Testis (tissue), 5 donors: ENCODE measurements at places on chromosomes 1 and 21. TPM values are rescaled to one million over a fixed set of nuclear protein-coding genes. Genes with fewer than 3 reads are reported as not detected.

GRCh38 chr1:9069326-9070100 is at the start of gene SLC2A5:
Gene SLC2A5 (minus strand): TSS chr1:9069635. CDS start chr1:9069536, 99 bp downstream.
- H3K27ac ChIP-seq, result peak within 1 kb of the TSS; percentile 0
- DNase-seq, result no peak
- no peaks in the 10 kb centered on the region for H3K27me3 ChIP-seq

- no peaks in the 10 kb centered on the region for H3K27me3 ChIP-seq
- no peaks in the 10 kb centered on the region for H3K36me3 ChIP-seq
- no peak overlapping the region for H3K4me3 ChIP-seq
- peaks cover 57% of the 10 kb centered on the region for H3K4me1 ChIP-seq
- DNase-seq, result peak; percentile 24
These were observed 2.3 kb downstream of the EPS8L3 start for GRCh38 chr1:109761227-109762038.

DNA sequence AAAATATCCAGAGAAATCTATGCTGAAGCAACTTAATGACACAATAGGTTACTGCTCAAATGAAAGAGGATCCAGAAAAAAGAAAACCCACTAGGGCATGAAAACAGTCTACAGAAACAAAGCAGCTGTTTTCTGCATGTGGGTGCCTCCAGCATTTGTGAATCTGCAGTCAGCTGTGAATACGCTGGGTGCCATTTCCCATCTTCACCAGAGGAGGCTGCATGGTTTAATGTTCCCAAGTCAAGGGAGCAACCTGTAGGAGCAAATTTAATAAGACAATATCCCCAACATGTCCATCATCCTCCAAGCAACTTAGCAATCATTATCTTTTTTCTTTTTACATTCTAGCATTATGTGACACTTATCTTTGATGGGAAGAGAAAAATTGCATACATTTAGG is 396.6 kb downstream of the BRINP2 start:
- no peaks in the 10 kb centered on the region for H3K27me3 ChIP-seq
- H3K36me3 ChIP-seq, result no peaks in the 10 kb centered on the region
- H3K4me1 ChIP-seq, result no peaks in the 10 kb centered on the region
- no peak for DNase-seq

DNA sequence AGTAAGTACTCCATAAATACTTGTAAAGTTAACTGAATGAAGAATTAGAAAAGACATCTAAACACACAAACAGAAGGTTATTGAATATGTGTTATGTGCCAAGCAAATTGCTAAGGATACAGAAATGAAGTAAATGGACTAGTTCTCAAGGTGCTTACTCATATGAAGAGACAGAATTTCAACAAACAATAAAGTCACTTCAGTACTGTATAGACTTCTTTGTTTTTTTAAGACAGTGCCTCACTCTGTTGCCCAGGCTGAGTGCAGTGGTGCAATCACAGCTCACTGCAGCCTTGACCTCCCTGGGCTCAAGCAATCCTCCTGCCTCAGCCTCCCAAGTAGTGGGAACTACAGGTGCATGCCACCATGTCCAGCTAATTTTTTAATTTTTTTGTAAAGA is 57.3 kb downstream of the SERBP1 start:
- H3K36me3 ChIP-seq, result no peaks in the 10 kb centered on the region
- H3K4me3 ChIP-seq, result no peak overlapping the region
- H3K27me3 ChIP-seq, result no peaks in the 10 kb centered on the region

GRCh38 chr1:151989211-151989862 is 4.3 kb downstream of the S100A10 start:
- no peak for DNase-seq
- peaks cover 47% of the 10 kb centered on the region for H3K4me1 ChIP-seq
- H3K27me3 ChIP-seq, result no peaks in the 10 kb centered on the region
- H3K27ac ChIP-seq, result no peak overlapping the region

DNA sequence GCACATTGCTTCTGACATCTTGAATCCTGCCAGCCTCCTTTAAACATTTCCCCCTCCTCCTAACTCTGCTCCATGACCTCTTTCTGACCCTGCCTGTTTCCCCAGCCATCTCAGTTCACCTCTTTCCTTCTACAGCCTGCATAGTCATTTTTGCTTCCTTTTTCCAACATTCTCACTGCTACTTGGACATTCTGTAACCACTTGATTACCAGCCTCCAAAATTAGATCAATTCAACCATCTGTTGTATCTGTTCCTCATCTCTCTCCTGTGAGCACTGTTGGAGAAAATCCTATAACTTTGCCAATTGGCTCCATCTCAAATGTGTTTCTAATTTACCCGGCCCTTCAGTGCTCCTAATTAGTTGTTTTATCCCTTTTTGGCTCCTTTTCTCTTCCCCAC is 27.5 kb upstream of the GPR88 start:
- DNase-seq, result no peak
- no peaks in the 10 kb centered on the region for H3K27me3 ChIP-seq
- H3K4me1 ChIP-seq, result peaks cover 11% of the 10 kb centered on the region
- no peaks in the 10 kb centered on the region for H3K36me3 ChIP-seq

DNA sequence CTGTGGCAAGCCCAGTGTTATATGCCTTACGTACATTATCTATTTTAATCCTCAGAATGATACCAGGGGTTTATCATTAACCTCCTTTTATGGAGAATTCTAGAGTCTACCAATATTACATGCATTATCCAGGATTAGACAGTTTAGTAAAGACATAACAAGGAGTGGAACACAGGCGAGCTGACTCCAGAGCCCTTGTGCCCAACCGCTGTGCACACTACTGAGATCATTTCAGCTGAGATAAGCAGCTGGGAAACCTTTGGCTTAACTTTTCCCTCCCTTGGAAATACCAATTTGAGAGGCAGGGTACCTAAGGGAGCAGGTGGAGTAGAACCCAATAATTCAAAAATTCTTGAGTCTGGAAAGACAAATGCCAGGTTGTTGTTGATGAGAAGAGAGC is 59.8 kb upstream of the ATP1B1 start:
- H3K4me3 ChIP-seq, result no peak overlapping the region
- H3K4me1 ChIP-seq, result peaks cover 12% of the 10 kb centered on the region
- H3K27ac ChIP-seq, result no peak overlapping the region
- H3K27me3 ChIP-seq, result no peaks in the 10 kb centered on the region
- no peaks in the 10 kb centered on the region for H3K36me3 ChIP-seq

DNA sequence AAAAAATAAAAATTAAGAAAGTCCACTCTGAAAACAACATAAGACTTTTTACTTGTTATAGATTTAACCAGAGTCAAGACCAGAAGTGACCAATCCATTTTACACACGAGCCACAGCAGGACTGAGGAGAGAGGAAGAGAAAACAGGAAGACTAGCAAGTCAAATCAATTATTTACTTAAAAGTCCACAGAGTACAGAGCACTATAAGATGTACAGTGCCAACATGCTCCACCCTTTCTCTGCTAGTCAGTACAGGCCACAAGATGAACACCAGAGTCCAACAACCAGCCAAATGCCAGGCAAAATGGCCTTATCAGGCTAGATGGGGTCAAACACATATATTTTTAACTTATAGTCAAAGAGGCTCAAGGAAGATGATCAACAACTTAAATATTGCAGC is 19.5 kb downstream of the LUZP1 start:
- no peak overlapping the region for H3K27ac ChIP-seq
- H3K27me3 ChIP-seq, result no peaks in the 10 kb centered on the region
- peaks cover 9% of the 10 kb centered on the region for H3K4me1 ChIP-seq
- H3K36me3 ChIP-seq, result no peaks in the 10 kb centered on the region
- H3K4me3 ChIP-seq, result no peak overlapping the region

GRCh38 chr21:42010507-42011495 is 641 bp upstream of the ZBTB21 start:
- H3K27me3 ChIP-seq, result no peaks in the 10 kb centered on the region
- H3K36me3 ChIP-seq, result no peaks in the 10 kb centered on the region
- peak overlapping the region; percentile 97 for H3K4me3 ChIP-seq
- H3K4me1 ChIP-seq, result peaks cover 10% of the 10 kb centered on the region

GRCh38 chr1:24643363-24644099 is 429 bp downstream of the SRRM1 start:
- peaks cover 20% of the 10 kb centered on the region for H3K4me1 ChIP-seq
- peak overlapping the region; percentile 99 for H3K4me3 ChIP-seq
- H3K27me3 ChIP-seq, result no peaks in the 10 kb centered on the region

GRCh38 chr1:223765036-223765718 is 52.8 kb downstream of the CAPN2 start:
- peaks cover 10% of the 10 kb centered on the region for H3K4me1 ChIP-seq
- H3K36me3 ChIP-seq, result no peaks in the 10 kb centered on the region
- no peaks in the 10 kb centered on the region for H3K27me3 ChIP-seq
- DNase-seq, result peak; percentile 90

GRCh38 chr21:36064085-36064460 is 3.7 kb upstream of the SETD4 start:
- H3K27ac ChIP-seq, result no peak overlapping the region
- H3K36me3 ChIP-seq, result no peaks in the 10 kb centered on the region
- H3K4me3 ChIP-seq, result no peak overlapping the region
- peaks cover 10% of the 10 kb centered on the region for H3K4me1 ChIP-seq

DNA sequence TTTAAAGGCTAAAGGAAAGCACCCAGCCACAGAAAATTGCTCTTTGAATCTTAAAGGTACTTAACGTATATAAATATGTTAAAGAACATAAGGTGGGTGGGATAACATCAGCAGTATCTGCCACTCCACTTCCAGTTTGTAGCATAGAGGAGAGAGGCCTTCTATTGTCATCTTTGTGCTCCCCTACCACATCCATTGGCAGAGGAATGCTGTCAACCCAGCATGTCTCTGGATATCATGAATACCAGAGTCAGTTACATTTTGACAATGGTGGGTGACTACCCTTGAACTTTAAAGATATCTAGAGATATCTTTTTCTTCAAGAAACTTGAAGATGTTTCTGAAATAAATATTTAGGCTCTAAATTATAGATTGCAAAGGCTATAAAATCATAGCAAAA is 283.2 kb upstream of the LRRC7 start:
- H3K36me3 ChIP-seq, result no peaks in the 10 kb centered on the region
- H3K4me1 ChIP-seq, result no peaks in the 10 kb centered on the region
- H3K27me3 ChIP-seq, result no peaks in the 10 kb centered on the region
- H3K4me3 ChIP-seq, result no peak overlapping the region
- no peak for DNase-seq
- no peak overlapping the region for H3K27ac ChIP-seq

DNA sequence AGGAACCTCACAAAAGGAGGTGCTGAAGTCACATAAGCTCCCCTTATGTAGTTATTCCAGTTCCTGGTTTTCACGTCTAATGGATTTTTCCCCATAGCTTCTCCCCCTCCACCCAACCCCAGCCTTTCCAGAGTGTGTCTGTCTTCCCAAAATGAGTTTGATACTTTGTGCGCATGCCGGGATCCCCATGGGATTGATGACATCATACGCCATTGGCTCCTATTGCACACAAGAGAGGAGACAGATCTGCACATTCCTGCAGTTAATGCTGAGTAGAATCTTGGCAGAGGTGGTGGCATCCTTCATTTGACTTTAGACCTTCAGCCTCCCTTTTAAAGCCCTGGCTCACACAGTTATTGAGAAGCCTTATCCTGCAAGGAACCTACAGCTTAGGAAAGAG is 71.4 kb downstream of the DDR2 start:
- H3K27me3 ChIP-seq, result no peaks in the 10 kb centered on the region
- no peak for DNase-seq
- H3K4me1 ChIP-seq, result peaks cover 8% of the 10 kb centered on the region
- no peak overlapping the region for H3K27ac ChIP-seq

GRCh38 chr1:35756064-35756463 is 13.7 kb downstream of the CLSPN start:
- H3K4me1 ChIP-seq, result no peaks in the 10 kb centered on the region
- no peaks in the 10 kb centered on the region for H3K27me3 ChIP-seq
- no peak overlapping the region for H3K4me3 ChIP-seq
- H3K27ac ChIP-seq, result no peak overlapping the region

- H3K4me1 ChIP-seq, result peaks cover 24% of the 10 kb centered on the region
- H3K36me3 ChIP-seq, result no peaks in the 10 kb centered on the region
- H3K4me3 ChIP-seq, result no peak overlapping the region
- H3K27me3 ChIP-seq, result no peaks in the 10 kb centered on the region
- DNase-seq, result no peak
- no peak overlapping the region for H3K27ac ChIP-seq
These were observed 78.5 kb downstream of the SIPA1L2 start for GRCh38 chr1:232551386-232551785.

DNA sequence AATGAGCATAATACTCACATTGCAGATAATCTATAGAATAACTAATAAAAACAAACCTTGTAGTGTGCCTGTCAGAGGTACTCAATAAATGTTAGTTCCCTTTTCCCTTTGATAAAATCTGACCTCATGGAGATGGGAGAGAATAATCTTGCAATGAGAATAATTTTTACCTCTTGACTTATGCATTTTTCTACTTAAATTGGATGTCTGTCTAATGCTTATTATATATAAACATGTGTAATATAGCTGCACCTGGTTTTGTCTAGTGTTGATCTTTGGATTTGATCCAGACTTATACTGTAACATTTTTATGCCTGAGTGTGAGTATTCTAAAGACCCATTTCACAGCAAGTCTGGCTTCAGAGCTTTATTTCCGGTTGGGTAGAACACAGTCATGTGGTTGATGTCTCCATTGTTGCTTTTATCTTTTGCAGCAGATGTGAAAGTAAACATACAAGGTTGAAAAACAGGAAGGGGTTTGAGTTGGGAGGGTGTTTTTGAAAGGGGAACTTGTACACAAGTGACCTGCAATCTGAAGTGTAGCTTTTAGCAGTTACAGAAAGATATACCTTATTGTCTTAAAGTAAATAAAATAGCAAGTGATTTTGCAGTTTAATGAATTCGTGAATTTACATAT is 12.4 kb downstream of the EPB41 start:
- H3K27me3 ChIP-seq, result no peaks in the 10 kb centered on the region
- H3K27ac ChIP-seq, result no peak overlapping the region
- no peak for DNase-seq
- H3K4me3 ChIP-seq, result no peak overlapping the region
- peaks cover 7% of the 10 kb centered on the region for H3K4me1 ChIP-seq

DNA sequence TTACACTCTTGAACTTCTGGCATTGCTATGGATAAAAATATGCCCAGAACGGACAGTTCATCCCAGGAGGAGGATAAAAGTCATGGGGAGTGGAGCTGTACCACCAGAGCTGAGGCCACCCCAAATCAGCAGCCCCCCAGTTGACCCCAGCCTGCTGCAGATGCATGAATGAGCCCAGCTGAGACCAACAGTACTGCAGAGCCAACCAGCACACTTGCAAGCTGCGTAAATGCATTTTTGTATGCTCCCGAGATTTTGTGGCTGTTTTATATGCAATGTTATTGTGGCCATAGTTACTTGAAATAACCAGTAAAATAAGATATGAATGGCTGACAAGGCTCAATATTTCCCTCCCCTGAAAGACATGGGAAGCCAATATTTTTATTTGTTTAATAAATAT is 264.6 kb downstream of the DUSP10 start:
- no peaks in the 10 kb centered on the region for H3K27me3 ChIP-seq
- H3K27ac ChIP-seq, result no peak overlapping the region

KCNC4 gene
- 21.7 TPM for total RNA-seq

ACKR1 gene
- total RNA-seq, result 14.9 TPM

C4BPB gene
- total RNA-seq, result 0.87 TPM

CNIH3 gene
- 8.5 TPM for total RNA-seq

ZMYND12 gene
- 31.3 TPM for total RNA-seq

DDI2 gene
- total RNA-seq, result 54.2 TPM

PCBP3 gene
- 35.7 TPM for total RNA-seq
